RWPE2 (cell line): ENCODE measurements at places on chromosomes 13 and 19.
A peak's percentile ranks its signal among the peaks of the same experiment; 100 is the strongest.

GRCh38 chr13:28707629-28708427 lies 10.9 kb downstream of the SLC46A3 start:
- DNase-seq, result no peak

- DNase-seq, result no peak
Measured at GRCh38 chr19:4298810-4299550, 3.2 kb downstream of the TMIGD2 start.

- DNase-seq, result no peak
Measured at GRCh38 chr19:50723735-50724521, 764 bp downstream of the CLEC11A start.

DNA sequence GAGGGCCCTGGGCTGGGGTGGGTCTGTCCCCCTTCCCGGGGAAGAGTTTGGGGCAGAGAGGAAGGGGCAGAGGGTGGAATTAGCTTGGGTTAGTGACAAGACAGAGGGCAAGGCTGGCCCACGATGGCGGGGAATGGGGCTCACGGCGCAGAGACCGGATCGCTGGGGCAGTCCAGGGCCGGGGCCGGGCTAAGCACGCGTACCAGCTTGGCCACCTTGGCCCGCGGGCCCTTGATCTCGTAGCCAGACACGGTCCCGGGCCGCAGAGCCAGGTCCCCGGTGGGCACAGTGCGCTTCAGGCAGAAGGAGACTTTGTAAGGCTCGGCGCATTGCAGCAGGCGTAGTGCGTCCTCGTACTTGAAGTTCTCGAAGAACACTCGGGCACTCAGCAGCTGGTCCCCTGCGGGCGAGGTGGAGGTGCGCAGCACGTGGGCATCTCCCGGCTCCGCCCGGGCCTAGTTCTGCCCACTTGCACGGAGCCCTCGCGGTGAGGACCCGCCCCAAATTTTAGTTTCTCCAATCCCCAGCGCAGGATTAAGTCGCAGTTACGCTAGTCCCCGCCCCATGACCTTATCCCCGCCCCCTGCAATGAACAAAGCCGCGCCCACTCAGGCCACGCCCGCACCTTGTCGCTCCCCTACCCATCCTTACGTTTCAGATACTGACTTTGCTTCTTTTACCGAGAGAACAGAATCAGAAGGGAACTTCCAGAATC lies 8.6 kb upstream of the HIPK4 start:
- no peak for DNase-seq

DNA sequence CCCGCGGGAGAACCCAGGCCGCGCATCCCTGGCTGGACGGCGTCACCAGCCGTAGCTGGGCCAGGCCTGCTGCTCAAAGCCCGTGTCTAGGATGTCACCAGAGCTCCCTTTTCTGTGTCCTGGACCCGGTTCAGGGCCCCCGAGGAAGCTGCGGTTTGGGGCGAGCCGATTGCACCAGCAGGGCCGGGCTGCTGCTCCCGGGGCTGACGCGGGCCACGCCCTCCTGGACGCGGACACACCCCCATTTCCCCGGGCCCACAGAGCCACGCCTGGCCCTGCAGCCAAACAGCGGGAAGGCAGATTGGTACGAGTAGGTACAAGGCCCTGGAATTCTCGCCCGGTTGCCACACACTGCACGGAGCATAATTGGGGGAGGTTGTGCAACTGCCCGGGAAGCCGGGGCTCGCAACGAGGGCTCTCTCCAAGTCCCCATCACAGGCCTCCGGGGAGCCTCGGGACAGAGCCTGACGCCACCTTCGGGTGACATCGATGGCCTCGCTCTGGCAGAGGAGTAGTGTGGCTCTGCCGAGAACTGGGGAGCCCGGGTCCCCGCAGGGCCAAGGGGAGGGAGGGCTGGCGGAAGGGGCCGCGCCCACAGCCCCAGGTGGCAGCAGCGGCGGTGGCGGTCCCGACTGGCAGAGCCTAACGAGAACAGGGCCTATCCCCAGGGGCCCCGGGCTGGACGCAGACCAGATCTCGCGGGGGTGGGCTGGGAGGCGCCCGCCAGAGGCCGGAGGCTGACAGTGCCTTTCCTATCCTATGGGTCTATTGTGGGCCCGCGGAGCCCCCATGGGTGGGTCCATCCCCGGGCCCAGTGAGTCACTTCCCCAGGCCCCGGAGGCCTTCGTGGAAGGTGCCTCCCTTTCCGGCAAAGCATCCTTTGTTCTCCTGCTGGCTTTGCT lies 23.5 kb downstream of the KCTD15 start:
- peak; percentile 98 for DNase-seq

GRCh38 chr19:53007200-53007599 lies 6.5 kb upstream of the ERVV-1 start:
- DNase-seq, result no peak

DNA sequence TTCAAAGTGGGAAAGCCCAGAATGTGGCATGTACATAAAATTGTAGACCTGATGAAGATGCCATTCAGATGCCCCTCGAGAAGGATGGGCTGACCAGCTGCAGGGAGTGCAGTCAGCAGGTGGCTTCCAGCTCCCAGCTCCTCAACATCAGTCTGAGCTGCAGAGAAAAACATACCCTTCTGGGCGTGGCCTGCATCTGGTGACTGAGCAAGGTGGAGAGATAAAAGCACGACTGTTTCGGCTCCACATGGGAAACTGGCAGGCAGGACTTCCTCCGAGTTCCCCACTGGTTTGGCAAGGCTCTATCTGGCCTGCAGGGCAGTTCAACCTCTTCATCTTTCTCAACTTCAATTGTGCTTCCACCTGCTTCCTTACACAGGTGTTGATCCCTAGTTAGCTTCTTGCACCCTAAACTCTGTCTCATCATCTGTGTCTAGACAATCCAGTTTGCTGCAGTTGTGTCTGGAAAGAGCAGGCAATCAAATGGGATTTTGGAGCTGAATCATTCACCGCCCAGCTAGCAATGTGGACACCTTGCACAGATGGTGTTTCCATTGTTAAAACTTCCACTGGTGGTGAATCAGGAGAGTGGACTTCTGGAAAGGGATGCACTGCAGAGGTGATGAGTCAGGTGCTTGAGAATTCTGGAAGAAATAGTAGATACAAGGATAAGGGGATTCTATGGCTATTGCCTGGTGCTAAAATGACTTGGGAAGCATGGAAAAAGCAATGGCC lies 56.8 kb downstream of the POLR1D start:
- DNase-seq, result peak; percentile 39

GRCh38 chr19:19594381-19594780 lies 24.1 kb downstream of the PBX4 start:
- no peak for DNase-seq

DNA sequence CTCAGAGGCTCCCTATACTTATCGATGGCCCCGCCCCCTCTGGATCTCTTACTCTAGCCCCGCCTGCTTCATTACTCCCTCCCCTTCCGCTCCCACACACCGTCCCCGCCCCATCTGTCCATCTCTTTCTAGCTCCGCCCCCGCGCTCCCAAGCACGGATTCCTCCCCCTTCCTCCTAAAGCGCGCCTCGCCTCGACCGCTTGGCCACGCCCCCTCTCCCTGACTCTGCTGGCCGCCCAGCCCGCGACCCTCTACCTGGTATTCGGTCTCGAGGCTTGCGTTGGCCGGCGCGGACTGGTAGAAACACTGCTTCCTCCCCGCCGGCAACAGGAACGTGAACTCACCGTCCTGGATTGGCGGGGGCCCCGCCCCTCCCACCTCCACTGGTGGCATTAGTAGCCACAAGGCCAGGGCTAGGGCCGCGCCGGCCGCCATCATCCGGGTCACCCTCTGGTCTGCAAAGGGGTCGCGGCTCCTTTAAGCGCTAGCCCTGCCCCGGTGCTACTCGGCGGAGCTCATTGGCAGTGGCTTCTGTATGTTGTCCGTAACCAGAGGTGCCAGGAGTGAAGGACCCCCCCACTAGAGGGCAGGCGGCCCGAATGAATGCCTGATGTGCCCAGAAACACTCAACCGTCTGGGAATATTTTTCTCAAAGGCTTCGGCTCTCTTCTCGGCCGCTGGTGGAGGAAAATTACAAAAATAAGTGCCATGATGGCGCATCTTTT lies at the start of gene TMED1:
Gene TMED1 (minus strand): TSS at position 459 of the 725 bp plus-strand sequence. CDS start 21 bp downstream, at position 438.
- peak; percentile 98 for DNase-seq

- no peak for DNase-seq
Measured at GRCh38 chr13:62524061-62524460, 1108.4 kb upstream of the PCDH20 start.

DNA sequence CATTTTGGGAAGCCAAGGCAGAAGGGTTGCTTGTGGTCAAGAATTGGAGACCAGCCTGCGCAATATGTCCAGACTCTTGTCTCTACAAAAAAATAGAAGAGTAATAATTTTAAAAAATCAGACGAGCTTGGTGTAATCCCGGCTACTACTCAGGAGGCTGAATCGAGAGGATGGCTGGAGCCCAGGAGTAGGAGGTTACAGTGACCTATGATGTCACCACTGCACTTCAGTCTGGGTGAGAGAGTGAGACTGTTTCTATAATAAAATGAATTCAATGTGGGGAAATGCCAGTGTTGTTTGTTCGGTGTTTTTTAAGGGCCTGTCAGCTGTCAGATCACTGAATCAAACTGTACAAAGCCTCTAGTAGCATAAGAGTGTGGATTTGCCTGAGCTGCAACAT lies 1.2 kb upstream of the FBXL3 start:
- DNase-seq, result no peak

DNA sequence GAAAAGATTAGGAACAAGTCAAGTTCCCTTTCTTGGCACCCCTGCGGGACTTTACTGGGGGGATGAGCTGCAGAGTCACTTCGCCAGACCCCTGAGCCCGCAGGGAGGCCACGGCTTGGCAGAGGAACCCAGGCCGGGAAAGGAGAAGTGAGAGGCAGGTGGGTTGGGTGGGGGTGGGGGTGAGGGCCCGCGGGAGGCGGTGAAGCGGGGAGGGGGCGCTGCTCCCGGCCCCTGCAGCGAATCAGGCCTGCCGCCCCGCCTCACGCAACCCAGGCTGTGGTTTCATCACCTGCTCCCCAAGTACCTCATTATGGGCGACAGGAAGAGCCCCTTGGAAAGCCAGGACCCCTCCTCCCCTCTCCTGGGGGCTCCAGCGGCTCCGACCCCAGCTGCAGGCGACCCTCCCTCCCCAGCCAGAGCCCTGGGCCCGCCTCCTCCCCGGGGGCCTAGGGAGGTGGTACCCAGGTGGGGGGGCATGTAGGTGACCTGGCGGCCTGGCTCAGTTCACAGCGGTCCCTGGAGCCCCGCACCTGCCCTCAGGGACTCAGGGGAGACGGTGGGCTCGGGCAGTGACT lies 9.5 kb downstream of the MEF2B start:
- DNase-seq, result no peak

- DNase-seq, result no peak
Measured at GRCh38 chr13:65378484-65378883, 1851.7 kb downstream of the PCDH9 start.

DNA sequence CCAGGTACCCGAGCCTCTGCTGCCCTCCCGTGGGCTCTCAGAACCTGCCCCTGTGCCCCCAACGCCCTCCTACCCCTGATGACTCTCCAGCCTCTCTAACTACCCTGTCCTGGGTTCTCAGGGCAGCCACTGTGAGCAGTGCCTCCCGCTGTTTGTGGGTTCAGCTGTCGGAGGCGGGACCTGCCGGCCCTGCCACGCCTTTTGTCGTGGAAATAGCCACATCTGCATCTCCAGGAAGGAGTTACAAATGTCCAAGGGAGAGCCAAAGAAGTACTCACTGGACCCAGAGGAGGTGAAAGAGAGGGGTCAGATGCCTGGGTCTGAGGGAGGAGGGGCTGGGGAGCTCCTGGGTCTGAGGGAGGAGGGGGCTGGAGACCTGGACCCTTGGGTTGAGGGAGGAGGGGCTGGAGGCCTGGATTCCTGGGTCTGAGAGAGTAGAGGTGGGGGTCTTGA lies 20.0 kb downstream of the CNFN start:
- no peak for DNase-seq

- DNase-seq, result no peak
Measured at GRCh38 chr19:8064911-8065874, 12.6 kb downstream of the CCL25 start.

DNA sequence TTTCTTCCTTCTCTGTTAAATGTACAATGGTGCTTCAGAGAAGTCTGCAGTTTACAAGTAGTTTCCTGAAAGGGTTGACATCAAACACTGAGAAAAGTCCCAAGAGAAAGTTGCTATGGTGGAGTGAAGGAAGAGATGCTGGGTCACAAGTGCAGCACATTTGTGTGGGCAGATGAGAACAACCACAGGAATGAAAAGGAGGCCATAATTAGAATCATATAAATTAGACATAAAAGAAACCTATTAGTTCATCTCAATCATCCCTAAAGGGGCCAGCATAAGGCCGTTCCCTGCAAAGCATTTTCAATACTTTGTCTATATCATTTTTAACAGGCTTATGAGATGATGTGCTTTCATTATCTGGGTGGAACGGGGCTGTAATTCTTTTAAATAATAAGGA lies 359.2 kb downstream of the IRS2 start:
- DNase-seq, result no peak

DNA sequence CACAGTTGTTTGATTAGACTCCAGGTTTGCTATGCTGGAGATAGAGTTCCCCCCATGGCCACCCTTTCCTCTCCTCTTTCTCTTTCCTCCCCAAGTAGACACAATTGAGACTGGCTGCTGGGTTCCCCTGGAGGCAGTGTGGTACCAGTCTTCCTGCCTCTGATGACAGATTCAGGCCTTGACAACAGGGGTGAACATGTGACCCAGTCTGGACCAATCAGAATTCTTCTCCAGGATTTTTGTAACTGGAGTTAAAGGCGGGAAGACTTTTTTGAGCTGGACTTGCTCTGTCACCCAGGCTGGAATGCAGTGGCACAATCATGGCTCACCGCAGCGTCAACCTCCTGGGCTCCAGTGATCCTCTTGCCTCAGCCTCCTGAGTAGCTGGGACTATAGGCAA lies 48.7 kb downstream of the CCNE1 start:
- no peak for DNase-seq

GRCh38 chr19:49390131-49390928 lies 2.3 kb downstream of the KASH5 start:
- no peak for DNase-seq

DNA sequence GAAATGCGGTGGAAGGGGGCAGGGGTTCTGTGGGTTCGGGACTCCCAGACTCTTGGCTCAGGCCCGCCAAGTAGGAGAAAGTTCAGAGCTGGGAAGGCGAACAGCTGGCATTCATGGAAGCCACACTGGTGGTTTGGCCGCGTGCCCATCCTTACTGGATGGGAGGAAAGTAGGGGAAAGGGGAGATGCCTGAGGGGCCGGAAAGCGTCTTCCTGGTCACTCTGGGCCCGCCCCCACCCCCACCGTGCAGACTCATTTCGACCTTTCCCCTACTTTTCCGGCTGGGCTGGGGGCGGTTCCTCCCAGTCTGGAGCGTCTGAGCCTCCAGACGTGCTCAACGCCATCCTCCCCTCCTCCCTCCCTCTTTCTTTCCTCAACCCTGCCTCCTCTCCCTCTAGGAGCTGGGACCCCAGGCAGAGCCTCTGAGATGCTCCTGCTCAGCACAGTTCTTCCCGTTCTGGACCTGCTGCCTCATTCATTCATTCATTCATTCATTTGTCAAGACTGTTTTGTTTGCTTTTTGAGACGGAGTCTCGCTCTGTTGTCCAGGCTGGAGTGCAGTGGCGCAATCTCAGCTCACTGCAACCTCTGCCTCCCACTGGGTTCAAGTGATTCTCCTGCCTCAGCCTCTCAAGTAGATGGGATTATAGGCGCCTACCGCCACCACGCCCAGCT lies 3.5 kb downstream of the ANGPTL4 start:
- peak; percentile 97 for DNase-seq

GRCh38 chr19:40348961-40349507 lies 539 bp downstream of the PLD3 start:
- no peak for DNase-seq
